NCI-H2171 treated with DMSO at 0.1 percent for 48 hours (cell line): ENCODE measurements at places on chromosomes 3 and 15.

- DNase-seq, result no peak
Observed at GRCh38 chr3:186705882-186706780, 11.0 kb upstream of the KNG1 start.

DNA sequence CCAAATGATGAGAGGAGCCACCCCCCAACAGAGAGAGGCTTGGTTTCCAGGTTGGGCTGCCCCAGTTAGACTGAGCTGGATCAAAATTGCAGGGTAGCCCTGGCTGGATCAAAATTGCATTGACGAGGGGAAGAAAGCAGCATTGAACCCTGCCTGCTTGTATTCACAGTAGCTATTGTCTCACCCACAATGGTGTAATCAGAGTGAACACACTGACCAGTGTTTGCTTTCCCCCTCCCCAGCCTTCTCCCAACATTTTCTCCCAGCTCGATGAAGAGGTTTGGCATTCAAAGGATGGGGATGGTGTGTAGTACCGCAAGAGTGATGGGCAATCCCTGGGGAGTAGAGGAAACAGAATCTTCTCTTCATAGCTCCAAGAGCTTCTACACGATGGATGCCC is 223.8 kb downstream of the ADAMTS9 start:
- DNase-seq, result no peak

DNA sequence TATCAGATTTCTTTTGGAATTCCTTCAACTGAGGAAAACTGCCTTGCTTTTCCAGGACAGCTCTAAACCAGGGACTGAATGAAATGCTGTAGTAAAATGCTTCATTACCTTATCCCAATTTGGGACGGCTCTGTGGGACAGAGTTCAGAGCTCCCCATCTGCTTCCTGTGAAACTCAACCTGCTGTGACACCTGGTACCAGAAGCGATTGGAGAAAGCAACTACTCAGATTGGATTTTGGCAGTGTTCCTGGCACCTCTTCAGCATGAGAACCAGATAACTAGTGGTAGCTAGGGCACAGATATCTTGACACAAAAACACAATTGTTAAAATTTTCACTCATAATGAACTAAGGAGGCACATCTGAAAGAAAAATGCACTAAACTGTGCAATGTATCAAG is 539.1 kb downstream of the SI start:
- DNase-seq, result peak; percentile 99

DNA sequence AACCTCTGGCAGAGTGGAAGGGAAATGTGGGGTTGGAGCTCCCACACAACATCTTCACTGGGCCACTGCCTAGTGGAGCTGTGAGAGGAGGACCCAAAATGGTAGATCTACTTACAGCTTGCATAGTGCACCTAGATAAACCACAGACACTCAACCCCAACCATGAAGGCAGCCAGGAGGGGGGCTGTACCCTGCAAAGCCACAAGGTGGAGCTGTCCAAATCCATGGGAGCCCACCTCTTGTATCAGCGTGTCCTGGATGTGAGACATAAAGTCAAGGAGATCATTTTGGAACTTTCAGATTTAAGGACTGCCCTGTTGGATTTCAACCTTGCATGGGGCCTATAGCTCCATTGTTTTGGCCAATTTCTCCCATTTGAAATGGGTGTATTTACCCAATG is 20.9 kb downstream of the TP63 start:
- DNase-seq, result no peak

GRCh38 chr15:52193791-52194190 is 2.6 kb upstream of the GNB5 start:
- DNase-seq, result no peak

- DNase-seq, result peak; percentile 66
Observed at GRCh38 chr3:185308126-185308754, 54.4 kb upstream of the EHHADH start.

GRCh38 chr3:50251220-50251619 is 15.2 kb downstream of the GNAI2 start:
- DNase-seq, result no peak

- DNase-seq, result peak; percentile 10
Observed at GRCh38 chr15:70034596-70034995, 63.1 kb downstream of the TLE3 start.

GRCh38 chr15:70343961-70344621 is 246.4 kb upstream of the TLE3 start:
- peak; percentile 90 for DNase-seq

- no peak for DNase-seq
Observed at GRCh38 chr15:68503791-68504680, 72.1 kb upstream of the ITGA11 start.

DNA sequence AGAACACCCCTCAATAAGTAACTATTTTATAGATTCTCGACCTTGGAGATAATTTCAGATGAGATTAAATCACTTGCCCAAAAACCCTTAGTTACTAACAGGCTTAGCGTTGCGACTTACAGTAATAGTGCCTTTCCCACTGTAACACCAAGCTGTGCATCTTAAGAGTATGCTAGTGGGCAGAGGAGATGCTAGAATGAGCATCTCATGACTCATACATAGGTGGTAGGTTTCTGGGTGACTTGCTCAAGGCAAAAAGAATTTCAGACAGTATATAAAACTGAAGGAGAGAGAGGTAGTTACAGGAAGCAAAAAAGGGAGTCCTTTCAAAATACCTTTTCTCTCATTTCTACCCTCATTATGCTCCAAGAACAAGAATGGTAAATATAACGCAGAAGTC is 3.9 kb downstream of the KATNBL1 start:
- DNase-seq, result no peak

DNA sequence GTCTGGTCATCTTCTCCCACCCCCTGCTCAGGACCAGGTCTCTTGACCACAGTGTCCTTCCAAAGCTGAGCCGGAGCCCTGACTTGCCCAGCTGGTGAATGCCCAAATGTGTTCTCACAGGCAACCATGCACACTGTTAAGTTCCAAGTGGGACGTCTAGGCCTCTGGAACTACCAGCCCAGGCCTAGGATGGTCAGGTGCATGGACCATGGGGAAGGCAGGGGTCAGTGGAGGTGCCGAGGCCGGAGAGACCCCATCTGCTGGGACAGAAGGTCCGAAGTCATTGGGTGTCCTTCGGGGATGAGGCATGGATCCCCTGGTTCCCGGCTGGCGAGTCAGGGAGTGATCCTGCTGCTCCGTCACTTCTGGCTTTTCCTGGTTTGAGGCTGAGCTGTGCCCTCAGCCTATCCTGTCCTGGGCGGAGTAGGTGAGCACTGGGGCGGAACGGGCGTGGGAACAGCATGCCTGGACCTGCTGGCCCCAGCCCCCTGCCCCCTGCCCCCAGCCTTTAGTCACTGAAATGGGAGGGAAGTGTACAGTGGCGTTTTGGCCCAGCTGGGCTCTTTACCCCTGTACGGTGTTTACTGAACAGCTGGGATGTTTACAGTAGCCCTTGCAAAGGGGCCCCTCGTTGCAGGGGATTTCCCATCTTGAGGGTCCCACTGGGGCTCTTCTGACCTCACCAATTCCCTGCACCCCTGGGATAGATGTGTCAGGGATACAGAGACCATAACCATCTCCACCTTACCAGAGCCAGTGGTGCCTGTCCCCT is 12.1 kb downstream of the SEMA3F start:
- DNase-seq, result no peak
